ENCODE measurements at places on chromosomes 2 and 18. TPM values are rescaled to one million over a fixed set of nuclear protein-coding genes. Genes with fewer than 3 reads are reported as not detected.

DNA sequence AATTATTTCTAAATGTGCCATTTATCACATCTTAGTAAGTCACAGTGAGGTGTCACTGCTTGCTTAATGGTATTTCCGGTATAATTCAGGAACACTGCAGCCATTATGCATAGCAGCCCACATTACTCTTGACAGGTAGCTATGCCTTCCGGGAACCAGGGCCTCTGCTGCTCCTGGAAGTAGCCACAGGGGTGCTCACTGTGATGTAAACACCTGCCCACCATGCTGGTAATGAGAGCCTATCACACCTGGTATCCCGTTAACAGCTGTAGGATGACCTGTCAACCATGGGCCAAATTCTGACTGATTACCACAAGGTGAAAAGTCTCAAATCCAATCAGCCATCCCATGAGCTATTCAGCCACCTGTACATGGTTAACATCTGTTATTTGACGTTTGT lies 647.0 kb upstream of the NXPH2 start:
- no peak for DNase-seq

DNA sequence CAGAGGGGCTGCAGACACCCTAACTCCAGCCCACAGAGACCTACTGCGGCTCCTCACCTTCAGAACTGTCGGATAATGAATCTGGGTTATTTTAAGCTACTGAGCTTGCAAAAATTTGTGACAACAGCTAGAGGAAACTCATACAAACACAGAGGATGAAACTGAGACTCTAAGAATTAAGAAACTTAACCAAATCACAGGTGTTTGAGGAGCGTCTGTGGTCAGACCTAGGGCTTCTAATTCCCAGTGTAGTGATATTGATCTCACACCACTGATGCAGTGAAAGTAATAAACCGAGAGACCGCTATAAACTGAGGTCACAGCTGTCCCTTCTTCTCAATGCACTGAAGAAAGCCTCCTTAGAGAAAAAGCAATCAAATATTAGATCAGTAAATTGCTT lies 110.1 kb downstream of the RGPD3 start:
- no peak for DNase-seq

GLI2 gene
- total RNA-seq: 3.8 TPM

GRCh38 chr18:50508228-50508627 lies 51.7 kb upstream of the MAPK4 start:
- DNase-seq: no peak

MARCHF4 gene
- not detected for total RNA-seq

DNA sequence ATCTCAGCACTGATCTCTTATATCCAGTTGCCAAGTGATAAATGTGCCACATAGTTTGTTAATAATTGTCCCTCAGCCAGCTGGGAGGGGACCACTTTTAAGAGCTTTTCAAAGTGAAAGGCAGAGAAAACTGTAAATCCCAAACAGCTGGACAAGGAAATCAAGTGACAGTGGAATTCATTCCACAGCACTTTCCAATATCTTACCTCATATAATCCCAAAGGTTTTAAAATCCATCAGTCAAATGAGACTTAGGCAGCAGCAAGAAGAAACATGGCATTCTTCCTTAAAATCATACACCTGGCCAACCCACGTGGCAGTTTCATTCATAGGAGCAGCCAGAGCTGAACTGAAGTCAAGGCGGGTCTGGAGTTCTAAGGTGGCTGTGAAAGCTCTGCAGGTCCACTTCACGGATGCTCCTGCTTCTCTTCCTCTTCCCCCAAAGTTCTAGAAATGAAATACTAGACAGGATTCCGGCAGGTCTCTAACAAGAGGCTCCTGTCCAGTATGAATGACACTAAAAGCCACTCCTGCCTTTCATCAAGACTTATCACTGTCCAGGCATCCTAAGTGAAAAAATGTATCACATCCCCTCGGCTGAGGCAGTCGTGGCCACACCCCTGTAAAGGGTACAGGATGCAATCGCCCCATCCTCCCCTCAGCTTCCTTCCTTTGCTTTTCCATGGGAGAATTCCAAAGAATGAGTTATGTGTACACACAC lies 190.4 kb upstream of the STK17B start:
- no peak for DNase-seq

GRCh38 chr2:45919711-45920111 lies 268.2 kb downstream of the PRKCE start:
- DNase-seq: no peak

- no peak for DNase-seq
These were observed 51.7 kb downstream of the USP14 start for GRCh38 chr18:210075-210474.

GRCh38 chr2:112880091-112880531 lies 30.9 kb upstream of the IL37 start:
- DNase-seq: no peak

GRCh38 chr2:20198796-20199632 lies 25.9 kb downstream of the SDC1 start:
- no peak for DNase-seq

RGPD4 gene
- total RNA-seq: not detected

BIRC6 gene
- total RNA-seq: 89.6 TPM

GALNT3 gene
- total RNA-seq: 24.5 TPM

EFHD1 gene
- total RNA-seq: 33.1 TPM

TP53I3 gene
- total RNA-seq: 16.2 TPM

GRCh38 chr2:11320698-11321492 lies 23.5 kb downstream of the ROCK2 start:
- no peak for DNase-seq

- DNase-seq: no peak
These were observed 52.9 kb downstream of the ANTXR1 start for GRCh38 chr2:69065735-69066336.

- DNase-seq: no peak
These were observed 11.4 kb upstream of the MAPRE2 start for GRCh38 chr18:35029770-35030169.

DNA sequence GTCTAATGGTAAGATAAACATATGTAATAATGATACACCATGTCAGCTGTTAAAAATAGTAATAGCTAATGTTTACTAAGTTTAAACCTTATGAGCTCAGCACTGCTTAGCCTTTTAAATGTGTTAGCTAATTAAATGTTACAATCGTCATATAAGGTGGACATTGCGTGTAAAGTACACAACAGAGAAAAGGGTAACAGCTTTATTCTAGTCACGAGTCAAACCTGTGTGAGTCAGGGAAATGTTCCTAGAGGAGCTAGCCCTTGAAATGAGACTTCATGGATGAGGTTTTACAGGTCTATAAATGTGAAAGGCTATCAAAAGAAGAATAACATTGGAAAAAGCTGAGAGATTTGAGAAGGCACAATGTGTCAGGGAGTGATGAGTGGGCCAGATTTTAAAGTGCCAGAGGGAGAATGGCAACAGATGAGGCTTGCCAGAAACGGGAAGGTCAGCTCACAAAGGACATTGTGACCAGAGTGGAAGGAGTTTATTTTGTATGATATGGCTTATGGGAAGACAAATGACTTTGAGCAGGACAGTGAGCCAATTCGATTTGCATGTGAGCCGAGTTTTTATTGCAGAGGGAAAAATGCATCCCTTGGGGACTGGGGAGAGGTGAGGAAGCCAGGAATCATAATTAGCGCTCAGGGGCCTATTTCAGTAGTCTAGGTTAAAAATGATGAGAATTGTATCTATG lies 276.3 kb downstream of the CTNNA2 start:
- peak; percentile 7 for DNase-seq

DNAH7 gene
- 10.1 TPM for total RNA-seq

DNA sequence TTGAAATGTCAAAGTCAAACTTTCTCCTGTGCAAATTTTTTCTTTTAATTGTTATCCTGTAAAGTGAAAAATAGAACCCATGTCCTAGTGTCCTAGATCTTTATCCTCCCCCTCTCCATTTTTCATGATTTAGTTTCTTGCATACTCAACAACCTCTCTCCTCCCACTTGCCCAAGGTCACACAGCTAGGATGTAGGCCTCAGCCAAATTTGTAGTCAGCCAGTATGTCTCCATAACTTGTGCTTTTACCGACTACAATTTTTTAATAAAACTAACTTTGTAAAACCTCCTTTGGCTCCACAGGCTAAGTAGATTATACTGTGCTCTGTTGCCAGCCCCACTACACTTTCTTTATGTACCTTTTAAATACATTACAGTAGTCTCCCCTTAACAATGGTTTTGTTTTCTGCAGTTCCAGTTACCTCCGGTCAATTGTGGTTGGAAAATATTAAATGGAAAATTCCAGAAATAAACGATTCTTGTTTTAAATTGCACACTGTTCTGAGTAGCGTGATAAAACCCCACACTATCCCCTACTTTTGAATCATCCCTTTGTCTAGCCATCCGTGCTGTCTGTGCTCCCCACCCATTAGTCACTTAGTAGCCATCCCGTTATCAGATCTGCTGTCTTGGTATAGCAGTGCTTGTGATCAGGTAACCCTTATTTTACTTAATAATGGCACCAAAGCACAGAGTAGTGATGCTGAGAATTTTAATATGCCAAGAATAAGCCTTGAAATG lies 22.8 kb downstream of the GULP1 start:
- no peak for DNase-seq

PLCD4 gene
- total RNA-seq: 1.1 TPM

GRCh38 chr2:84792856-84793522 lies 87.9 kb downstream of the TRABD2A start:
- no peak for DNase-seq
